A549 treated with ZK216348 at 1 μM for 4 hours (cell line): ENCODE measurements at places on chromosomes 11 and 22. TPM values are rescaled to one million over a fixed set of nuclear protein-coding genes. Genes with fewer than 3 reads are reported as not detected.

Gene DTX4
- total RNA-seq, result 3.9 to 5.3 TPM (median 4.6 TPM) in 5 replicates

Gene CD6
- 0.08 to 0.38 TPM (median 0.24 TPM) in 4 of 5 replicates, not detected in the other for total RNA-seq

Gene DDIAS
- 13.1 to 18.1 TPM (median 14.7 TPM) in 5 replicates for total RNA-seq

Gene CDCA5
- total RNA-seq, result 53.2 to 69.3 TPM (median 67.2 TPM) in 5 replicates

Gene KRTAP5-1
- total RNA-seq, result not detected in 5 replicates

Gene C11orf16
- total RNA-seq, result not detected in 5 replicates

Gene PTDSS2
- 26.9 to 53.0 TPM (median 47.1 TPM) in 5 replicates for total RNA-seq

Gene MYBPC3
- total RNA-seq, result 0.06 to 0.09 TPM (median 0.07 TPM) in 5 replicates

Gene OR5B21
- not detected in 5 replicates for total RNA-seq

Gene MIOX
- not detected in 5 replicates for total RNA-seq

Gene HYOU1
- total RNA-seq, result 34.1 to 54.5 TPM (median 50.5 TPM) in 5 replicates

Gene NRXN2
- total RNA-seq, result 0.11 to 0.87 TPM (median 0.24 TPM) in 5 replicates

Gene TIMP3
- 1.3 to 3.0 TPM (median 1.6 TPM) in 5 replicates for total RNA-seq

Gene TNNT3
- total RNA-seq, result 0.27 TPM in 1 of 5 replicates, not detected in the others

Gene PHETA2
- total RNA-seq, result not detected in 5 replicates

Gene C11orf86
- 34.6 to 89.6 TPM (median 68.0 TPM) in 5 replicates for total RNA-seq

Gene IFT27
- total RNA-seq, result 15.1 to 24.2 TPM (median 23.6 TPM) in 5 replicates

Gene ADAMTS8
- total RNA-seq, result 0.28 to 0.76 TPM (median 0.57 TPM) in 5 replicates

Gene CHST1
- 1.3 to 1.9 TPM (median 1.6 TPM) in 5 replicates for total RNA-seq

Gene MLC1
- total RNA-seq, result 0.04 to 0.08 TPM in 2 of 5 replicates, not detected in the others

Gene ASRGL1
- 12.7 to 13.7 TPM (median 13.1 TPM) in 5 replicates for total RNA-seq

Gene OR8D1
- not detected in 5 replicates for total RNA-seq

Gene BCO2
- 0.49 to 1.9 TPM (median 1.6 TPM) in 5 replicates for total RNA-seq

Gene CLCF1
- 31.1 to 50.6 TPM (median 43.0 TPM) in 5 replicates for total RNA-seq

Gene UBQLNL
- 0.09 TPM in 1 of 5 replicates, not detected in the others for total RNA-seq

Gene TALDO1
- total RNA-seq, result 387 to 468 TPM (median 402 TPM) in 5 replicates

Gene GP1BB
- total RNA-seq, result 0.47 to 2.0 TPM (median 1.5 TPM) in 5 replicates

Gene ARHGAP32
- total RNA-seq, result 2.9 to 6.8 TPM (median 4.5 TPM) in 5 replicates

Gene SLC25A45
- 10.4 to 16.8 TPM (median 13.0 TPM) in 5 replicates for total RNA-seq

Gene CCDC73
- 0.04 TPM in 1 of 5 replicates, not detected in the others for total RNA-seq

Gene TXN2
- 54.7 to 71.9 TPM (median 69.5 TPM) in 5 replicates for total RNA-seq

Gene SLC22A12
- not detected in 5 replicates for total RNA-seq

Gene GLYATL2
- not detected in 5 replicates for total RNA-seq

Gene NCAM1
- not detected in 5 replicates for total RNA-seq
